ENCODE measurements at places on chromosomes 12 and 14.

GRCh38 chr14:63896278-63896720 lies 43.5 kb downstream of the SYNE2 start:
- no peak for DNase-seq

- DNase-seq, result no peak
Measured at GRCh38 chr14:78637489-78637888, 467.3 kb downstream of the NRXN3 start.

DNA sequence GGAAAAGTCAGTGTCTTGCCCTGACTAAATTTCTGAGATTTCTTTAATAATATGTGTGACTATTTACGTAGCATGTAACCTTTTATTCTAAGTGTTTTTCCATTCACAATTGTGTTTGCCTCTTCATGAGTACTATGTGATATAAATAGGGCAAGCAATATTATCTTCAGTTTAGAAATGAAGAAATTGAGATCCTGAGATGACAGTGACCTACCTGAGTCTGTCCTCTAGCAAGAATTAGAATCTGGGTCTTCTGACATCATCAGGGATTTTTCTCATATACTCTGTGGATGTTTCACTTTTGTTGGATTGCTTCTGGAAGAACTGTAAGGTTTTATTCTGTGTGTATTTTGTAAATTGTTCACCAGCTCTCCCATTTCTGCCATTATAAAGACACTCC lies 35.0 kb downstream of the TMTC2 start:
- no peak for DNase-seq

GRCh38 chr12:93136253-93137055 lies 207.4 kb upstream of the EEA1 start:
- no peak for DNase-seq

- no peak for DNase-seq
Measured at GRCh38 chr14:101137234-101137633, 233.7 kb upstream of the RTL1 start.
